ENCODE measurements at places on chromosomes 6 and 20.

- no peak for DNase-seq
These were observed 97.9 kb downstream of the FYN start for GRCh38 chr6:111775145-111775922.

- DNase-seq: no peak
These were observed 16.5 kb upstream of the NXT1 start for GRCh38 chr20:23334111-23334510.

DNA sequence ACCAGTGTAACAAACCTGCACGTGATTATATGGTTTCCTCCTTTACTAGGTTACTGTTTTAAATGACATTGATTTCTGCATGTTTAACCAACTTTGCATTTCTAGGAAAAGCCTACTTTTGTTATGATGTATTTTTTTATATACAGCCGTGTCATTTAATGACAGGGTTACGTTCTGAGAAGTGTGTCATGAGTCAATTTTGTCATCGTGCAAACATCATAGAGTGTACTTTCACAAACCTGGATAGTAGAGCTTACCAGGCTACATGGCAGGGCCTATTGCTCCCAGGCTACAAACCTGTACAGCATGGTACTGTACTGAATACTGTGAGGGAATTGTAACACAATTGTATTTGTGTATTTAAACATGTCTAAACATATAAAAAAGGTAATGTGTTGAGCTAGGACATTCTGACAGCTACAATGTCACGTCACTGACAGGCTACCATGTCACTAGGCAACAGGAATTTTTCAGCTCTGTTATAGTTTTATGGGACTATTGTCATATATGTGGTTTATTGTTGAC, 205.3 kb downstream of the PRL start:
- no peak for DNase-seq

GRCh38 chr6:157982102-157982562, 469 bp downstream of the SYNJ2 start:
- peak; percentile 28 for DNase-seq

GRCh38 chr6:27901801-27902200, 10.4 kb downstream of the OR2B2 start:
- DNase-seq: no peak

DNA sequence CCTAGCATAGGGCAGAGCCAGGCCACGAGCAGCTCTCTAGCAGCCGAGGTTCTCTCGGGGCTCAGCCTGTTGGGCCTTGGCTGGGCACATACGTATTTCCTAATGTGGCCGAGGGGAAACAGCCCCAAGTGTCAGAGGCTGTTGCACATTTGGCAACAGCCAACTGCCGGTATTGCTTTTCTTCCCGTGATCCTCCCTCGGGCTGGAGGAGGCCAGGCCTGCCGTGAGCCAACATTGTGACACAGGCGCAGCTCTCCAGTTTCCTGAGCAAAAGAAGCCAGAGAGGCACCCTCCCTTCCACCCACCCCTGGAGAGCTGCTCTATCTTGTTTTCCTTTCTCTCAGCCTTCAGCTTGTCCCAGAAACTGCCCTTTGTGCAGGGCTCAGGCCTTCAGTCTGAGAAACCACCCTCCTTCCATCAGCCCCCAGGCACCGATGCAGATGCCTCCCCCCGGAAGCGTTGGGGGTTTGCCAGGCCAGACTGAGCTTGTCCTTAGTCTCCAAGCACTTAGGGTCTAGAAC, 5.1 kb upstream of the BPI start:
- no peak for DNase-seq

DNA sequence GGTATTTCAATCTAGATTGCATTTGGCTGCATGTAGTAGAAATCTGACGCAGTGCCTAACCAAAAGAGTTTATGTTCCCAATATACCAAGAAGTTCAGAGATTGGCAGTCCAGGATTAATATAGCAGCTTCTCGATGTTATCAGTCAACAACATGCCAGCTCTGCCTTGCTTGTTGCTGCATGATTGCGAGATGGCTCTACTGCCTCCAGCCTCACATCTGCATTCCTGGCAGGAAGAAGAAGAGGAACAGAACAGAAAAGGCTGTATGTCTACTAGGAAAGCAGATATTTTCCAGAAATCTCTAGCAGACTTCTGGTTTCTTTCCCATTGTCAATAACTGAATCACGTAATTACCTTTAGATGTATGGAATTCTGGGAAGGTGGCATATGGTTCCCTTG, 60.8 kb downstream of the SLC35D3 start:
- DNase-seq: no peak

DNA sequence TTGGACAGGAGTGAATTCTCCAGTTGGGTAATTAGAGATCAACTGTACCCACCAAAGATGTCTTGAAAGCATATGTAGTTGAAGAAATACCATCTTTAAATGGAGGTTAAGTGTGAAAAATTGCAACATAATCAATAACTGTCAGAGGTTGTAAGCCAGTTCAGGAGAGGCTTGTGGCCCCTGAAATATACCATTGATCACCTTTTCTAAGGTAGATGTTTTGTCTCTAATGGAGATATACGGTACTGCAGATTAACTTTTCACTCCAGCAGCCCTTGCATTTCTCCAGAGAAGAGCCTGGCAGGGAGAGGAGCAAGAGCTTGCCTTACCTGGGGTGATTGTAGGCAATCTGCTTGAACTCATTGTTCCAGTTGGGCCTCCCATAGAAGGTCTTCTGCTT, 48.8 kb downstream of the NOX3 start:
- no peak for DNase-seq

DNA sequence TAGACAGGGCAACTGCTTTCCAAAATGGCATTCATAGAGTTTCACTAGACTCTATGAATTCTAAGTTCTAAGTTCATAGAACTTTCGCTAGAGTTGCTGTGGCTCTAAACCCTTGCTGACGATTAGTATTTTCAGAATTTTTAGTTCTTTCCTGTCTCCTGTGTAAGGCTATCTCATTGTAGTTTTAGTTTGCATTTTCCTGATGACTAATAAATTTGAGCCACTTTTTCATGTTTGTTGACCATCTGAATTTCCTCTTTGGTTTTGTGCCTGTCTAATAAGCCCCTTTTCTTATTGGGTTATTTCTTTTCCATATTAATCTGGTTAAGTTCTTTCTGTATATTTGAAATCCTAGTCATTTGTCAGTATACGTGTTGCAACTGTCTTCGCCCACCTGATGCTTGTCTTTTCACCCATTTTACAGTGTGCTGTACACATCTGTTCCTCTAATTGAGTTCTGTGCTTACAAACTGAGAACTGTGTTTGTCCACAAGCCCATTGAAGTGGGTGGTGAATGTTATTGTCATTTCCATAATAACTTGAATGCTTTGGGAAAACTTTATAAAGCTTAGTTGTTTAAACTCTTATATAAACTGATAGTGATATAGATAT, 177.7 kb upstream of the CDYL start:
- DNase-seq: no peak

- no peak for DNase-seq
These were observed 172.2 kb upstream of the HEY2 start for GRCh38 chr6:125577124-125577662.

DNA sequence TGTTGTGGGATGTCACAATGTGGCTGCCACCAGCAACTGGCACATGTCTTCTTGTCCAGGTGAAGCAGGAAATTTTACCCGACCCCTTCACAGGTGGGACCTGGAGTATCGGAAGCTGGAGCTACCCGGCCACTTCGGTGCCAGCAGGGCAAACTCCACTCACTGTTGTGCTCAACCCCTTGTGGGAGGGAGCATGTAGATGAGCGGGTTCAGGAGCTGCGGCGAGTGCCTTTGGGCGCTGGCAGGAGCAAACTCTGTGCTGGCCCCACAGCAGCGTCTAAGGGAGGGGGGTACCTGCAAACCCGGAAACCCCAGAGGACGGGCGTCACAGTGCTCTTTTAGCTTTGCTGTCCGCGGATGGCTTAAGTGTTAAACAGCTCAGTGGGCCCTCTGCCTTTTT, 20.7 kb upstream of the SULF2 start:
- DNase-seq: no peak

- DNase-seq: peak; percentile 83
These were observed 10.9 kb downstream of the ABT1 start for GRCh38 chr6:26607434-26608230.

GRCh38 chr20:54174457-54175175, 830 bp upstream of the CYP24A1 start:
- no peak for DNase-seq

GRCh38 chr6:16762268-16762549, 949 bp upstream of the ATXN1 start:
- no peak for DNase-seq

DNA sequence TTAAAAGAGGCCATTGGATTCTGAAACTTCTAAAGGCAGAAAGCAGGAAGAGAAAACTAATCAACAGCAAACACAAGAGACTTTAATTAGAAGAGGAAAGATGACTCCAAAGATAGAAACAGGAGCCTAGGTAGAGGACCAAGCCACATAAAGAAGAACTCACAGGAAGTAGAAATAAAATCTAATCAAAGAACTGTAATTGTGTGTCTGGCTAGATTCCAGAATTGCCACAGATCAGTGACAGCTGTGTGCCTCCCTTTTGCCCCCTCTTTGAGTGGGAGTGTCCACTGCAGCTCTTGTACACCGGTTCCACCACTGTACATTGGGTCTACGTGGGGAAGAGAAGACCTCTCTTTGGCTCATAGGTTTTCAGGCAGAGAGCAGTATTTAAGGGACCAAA, 22.3 kb upstream of the THEMIS start:
- DNase-seq: no peak
